Activated CD8-positive, alpha-beta memory T cell treated with anti-CD3 and anti-CD28 coated beads for 4 hours (primary cell): ENCODE measurements at places on chromosomes 6 and 20.

DNA sequence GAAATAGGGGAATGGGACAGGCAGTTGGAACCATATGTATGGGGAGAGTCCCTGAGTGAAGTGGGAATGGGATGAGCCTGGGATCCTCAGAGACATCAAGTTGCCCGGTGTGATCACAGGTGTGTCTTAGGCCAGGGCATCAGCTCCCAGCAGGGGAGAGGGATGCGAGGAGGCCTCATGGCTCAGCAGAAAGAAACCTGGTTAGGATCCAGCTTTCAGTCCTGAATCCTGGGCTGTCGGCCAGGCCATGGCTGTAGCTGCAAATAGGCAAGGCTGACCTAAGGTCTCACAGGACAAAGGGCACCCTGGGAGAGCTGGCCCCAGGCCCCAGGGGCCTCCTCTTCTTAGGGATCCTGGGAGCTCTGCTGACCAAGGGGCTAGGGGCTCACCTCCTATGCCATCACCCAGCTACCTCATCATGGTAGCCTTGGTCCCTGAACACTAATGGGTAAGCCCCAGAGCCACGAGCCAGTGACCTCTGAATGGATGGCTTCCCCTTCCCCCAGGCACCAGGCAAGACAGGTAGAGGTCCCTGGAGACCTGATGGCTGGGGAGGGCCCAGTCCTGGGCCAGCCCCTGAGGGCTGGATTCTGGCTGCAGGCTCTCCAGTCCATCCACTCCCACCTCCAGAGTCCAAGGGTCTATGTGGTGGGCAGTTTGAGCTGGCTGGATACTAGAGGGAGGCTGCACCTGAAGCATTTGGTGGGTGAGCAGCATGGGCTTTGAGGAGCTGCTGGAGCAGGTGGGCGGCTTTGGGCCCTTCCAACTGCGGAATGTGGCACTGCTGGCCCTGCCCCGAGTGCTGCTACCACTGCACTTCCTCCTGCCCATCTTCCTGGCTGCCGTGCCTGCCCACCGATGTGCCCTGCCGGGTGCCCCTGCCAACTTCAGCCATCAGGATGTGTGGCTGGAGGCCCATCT, at the start of gene SLC22A7:
Gene SLC22A7 (plus strand): TSS at position 617 of the 921 bp plus-strand sequence. CDS start 99 bp downstream, at position 716.
- DNase-seq, result no peak

DNA sequence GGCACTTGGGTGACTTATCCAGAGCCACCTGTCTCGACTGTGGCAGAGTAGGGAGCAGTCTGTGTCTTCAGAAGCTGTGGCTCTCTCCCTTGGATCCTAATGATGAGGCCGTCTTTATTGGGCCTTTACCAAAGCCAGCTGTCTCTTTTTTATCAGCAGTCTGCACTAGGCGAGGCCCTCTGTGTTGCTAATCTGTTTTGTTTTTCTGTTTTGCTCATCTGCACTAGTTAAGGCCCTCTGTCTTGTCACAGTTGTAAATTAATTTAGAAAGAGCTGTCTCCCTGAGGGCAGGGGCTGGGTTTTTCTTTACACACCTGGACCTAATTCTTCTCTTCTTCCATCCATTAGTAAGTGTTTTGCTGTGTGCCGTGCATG, 45.0 kb downstream of the CDS2 start:
- no peak for DNase-seq

GRCh38 chr20:9287826-9288225, 218.9 kb downstream of the PLCB4 start:
- no peak for DNase-seq

DNA sequence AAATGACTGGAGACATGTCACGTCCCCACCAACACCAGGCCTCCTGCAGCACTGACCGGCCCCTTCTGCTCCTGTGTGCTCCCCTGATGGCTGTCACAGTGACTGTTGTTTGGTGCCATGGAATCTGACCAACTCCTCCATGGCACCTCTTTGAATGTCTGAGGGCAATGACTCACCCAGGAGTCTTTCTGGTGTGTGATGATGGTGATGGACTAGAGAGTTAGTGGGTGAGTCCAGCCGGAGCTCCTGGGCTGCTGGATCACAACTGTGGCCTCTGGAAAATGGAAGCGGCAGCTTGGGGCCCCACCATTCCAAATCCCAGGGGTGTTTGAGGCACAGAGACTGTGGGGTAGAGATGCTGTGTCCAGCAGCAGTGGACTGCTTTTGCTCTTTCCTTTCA, 133.3 kb downstream of the TFAP2C start:
- DNase-seq, result no peak

- DNase-seq, result no peak
Measured at GRCh38 chr20:35988910-35989463, 20.6 kb downstream of the CNBD2 start.

- no peak for DNase-seq
Measured at GRCh38 chr6:20338156-20338555, 63.5 kb upstream of the E2F3 start.

GRCh38 chr6:77457720-77458349, 5.5 kb downstream of the HTR1B start:
- no peak for DNase-seq

DNA sequence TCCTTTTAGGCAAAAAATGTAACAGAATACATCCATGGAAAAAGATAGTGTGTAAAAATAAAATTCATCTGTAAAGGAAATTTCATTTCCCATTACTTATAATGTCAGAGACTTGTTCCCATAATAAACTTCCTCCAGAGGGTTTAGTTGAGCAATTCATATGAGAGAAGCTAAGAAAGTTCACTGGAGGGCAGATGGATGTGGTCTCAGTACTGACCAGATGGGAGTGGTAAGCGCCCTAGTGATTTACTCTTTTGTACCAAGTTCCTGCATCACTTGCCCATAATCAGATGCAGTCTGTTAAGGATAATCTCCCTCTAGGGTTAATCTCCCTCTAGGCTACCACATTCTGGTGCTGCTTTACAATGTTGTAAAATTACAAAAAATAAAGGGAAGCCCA, 61.7 kb downstream of the ESF1 start:
- DNase-seq, result no peak

- DNase-seq, result no peak
Measured at GRCh38 chr6:129719692-129720091, 9.7 kb upstream of the ARHGAP18 start.

- no peak for DNase-seq
Measured at GRCh38 chr6:74075323-74075722, 379.3 kb downstream of the CD109 start.

GRCh38 chr6:13253272-13253671, 75.1 kb downstream of the TBC1D7 start:
- no peak for DNase-seq

DNA sequence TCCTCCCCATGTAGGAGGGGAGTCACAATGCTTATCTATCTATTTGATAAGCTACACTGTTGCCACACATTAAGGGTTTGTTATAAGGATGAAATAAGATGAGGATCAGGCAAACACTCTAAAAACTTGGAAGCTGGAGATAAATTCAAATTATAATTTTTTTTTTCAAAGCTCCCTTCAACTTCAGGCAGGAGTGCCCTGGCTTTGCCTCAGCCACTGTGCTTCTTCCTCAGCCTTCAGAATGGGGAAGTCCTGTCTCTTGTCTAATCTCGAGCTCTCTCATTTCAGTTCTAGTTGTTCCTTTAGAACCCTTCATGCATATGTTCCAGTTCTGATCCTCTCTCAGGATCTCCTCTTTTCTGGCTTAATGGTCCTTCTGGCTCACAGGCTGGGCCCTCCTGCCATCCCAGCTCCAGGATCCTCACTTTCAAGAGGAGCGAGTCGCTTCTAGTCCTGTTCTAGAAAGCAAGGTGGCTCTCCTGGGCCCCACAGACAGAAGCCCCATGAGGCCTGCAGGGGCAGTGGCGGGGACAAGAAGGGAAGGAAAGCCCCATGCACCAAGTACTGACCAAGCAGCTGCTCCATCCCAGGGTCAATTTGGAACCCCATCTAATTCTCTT, 164.3 kb downstream of the VEGFA start:
- no peak for DNase-seq

DNA sequence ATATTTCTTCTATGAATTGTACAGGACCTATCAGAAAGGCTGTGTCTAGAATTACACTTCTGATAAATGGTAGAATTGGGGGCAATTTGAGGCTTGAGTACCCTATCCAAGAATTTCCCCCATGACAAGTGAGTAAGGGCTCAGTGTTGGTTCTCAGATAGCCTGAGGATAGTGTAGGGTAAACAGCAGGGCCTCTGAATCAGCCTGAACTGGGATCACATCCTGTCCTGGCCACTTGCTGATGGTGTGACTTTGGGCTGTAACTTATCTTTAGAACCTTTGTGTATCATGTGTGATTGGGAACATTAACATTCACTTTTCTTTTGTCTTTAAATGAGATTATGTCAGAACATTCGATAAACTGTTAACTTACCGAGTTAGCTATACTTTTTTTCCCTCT, 151.0 kb downstream of the CLIC5 start:
- no peak for DNase-seq

- DNase-seq, result no peak
Measured at GRCh38 chr6:163706500-163707087, 292.1 kb downstream of the QKI start.

DNA sequence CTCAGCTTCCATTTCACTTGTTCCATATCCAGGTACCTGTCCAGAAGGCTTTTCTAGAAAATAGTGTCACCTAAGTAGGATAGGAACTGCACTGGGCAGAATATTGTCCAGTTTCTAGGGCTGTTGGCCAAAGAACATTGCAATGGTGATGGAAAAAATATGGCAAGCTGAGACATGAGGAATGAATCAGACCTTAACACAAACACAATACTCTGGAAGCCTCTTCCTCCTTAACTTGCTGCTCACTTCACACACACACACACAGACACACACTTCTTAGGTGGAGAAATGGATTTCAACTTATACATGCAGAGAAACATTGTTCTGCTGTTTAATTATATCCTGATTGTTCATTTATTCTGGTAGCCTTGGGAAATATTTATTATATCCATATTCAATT, 203.0 kb upstream of the RGS17 start:
- DNase-seq, result no peak

DNA sequence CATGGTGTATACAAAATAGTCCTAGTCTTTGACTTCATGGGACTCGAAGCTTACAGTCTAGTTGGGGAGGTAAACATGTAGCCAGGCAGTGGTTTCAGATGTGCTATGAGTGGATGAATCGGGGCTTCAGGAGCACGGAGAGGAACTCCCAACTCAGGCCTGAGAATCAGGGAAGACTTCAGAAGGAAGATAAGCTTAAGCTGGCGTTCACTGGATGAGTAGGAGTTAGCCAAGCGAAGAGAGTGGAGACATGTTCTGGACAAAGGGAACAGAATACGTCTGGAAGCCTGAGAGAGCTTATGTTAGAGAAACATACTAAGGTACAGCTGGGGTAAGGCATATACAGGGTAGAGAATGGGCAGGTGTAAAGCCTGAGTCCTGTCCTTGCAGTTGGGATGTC, 8.8 kb downstream of the CARMIL1 start:
- no peak for DNase-seq

DNA sequence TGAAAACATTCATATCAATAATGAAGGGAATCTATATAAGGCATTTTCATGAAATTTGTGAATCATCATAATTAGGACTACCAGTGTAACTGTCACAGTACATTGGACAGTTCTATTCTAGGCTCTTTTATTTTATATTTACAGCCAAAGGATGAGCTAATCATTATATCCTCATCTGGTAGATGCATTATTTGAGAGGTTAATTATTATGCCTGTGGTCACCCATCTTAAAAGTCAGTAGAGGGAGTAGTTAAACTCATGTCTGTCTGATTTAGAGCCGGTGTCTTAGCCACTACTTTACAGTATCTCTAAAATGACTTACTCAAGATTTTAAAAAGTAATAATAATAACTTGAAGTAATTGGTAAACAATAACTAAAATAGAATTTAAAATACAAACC, 899.3 kb upstream of the MAP3K7 start:
- no peak for DNase-seq

- DNase-seq, result no peak
Measured at GRCh38 chr6:150880336-150880735, 14.8 kb downstream of the MTHFD1L start.

GRCh38 chr6:13488015-13488895, 855 bp upstream of the GFOD1 start:
- DNase-seq, result no peak
